Stimulated activated CD8-positive, alpha-beta memory T cell treated with anti-CD3 and anti-CD28 coated beads, Interleukin-7, amount 100 ng/mL, for 4 hours (primary cell): ENCODE measurements at places on chromosomes 3 and 15.

DNA sequence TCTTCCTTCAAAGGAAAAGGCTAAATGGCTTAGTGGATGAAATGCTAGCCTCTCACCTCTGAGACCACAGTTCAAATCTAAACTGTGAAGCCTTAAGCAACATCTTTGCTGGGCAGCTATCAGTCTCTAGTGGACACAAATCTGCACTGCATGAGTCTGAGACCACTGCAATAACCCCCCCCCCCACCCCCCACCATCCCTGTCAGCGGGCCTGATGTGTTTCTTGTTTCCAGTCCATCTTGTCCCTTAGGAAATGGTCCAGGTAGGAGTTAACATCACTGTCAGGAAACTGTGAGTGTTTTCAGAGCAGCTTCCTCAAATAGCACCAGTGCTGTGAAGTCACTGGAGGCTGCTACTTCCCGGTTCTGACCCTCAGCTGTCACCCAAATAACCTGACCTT is 140.6 kb upstream of the TMCO5A start:
- no peak for DNase-seq

- DNase-seq, result no peak
These were observed 61.1 kb upstream of the MLF1 start for GRCh38 chr3:158509891-158510290.

DNA sequence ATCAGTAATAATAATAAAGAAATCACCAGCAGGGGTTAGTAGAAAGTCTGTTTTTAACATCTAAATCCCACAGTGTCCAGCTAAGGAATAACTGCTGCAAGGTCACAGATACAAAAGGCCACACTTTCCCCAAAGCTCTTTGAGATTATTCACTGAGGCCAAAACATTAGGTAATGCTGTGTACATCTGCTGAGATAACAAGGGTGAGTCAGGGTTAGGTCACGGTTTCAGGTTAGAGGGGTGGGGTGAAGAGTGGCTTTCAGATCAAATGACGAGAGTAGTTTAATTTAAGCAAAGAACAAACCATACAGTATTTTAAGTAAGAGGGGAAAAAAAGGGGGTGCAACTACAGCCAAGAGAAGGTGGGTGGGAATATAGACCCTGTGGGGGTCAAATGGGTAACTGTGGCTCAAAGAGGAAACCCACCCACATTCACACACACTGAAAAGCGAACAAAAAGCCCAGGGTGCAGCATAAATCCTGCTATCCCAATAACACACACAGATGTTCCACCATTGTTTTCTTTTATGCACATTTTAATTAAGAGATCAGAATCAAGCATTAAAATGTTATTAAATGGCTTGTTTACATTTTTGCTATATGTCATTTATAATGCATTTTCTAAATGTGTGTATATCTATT is 412.9 kb downstream of the TIGIT start:
- no peak for DNase-seq

DNA sequence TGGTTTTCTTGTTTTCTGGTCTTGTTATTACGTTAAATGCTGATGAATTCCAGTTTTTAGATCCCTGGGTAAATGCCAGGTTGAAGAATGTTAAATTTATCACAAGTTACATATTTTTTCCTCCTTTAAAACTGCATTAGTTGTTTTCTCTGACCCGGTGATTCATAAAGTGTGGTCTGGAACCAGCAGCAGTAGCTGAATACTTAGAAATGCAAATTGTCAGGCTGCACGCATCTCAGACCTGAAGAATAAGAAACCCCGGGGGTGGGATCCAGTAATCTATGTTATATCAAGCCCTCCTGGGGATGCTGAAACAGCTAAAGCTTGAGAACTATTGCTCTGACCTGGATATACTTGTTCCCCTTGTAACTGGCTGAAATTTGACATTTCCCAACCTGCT is 69.1 kb downstream of the PEX5L start:
- DNase-seq, result no peak

GRCh38 chr3:34033839-34034238 is 235.4 kb downstream of the PDCD6IP start:
- DNase-seq, result no peak

DNA sequence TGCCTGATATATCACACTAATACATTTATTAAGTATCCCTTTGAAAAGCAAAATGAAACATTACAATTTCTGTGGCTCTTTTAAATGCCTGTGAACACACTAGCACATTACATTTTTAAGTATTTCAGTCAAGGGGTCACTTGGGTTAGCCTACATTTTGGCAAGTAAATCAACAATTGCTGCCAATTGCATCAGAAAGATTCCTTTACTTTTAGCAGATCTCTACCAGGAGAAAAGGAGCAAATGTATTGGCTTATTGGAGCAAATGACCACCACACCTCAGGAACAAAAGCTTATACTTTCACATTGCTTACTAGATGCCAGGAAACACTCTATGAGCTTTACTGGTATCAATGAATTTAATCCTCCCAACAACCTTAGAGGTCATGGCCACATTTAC is 947.1 kb downstream of the FHIT start:
- no peak for DNase-seq
